ENCODE measurements at places on chromosomes 1 and 21. TPM values are rescaled to one million over a fixed set of nuclear protein-coding genes. Genes with fewer than 3 reads are reported as not detected.

HNRNPU gene
- polyA plus RNA-seq = 234 TPM

VSIG8 gene
- 0.11 TPM for polyA plus RNA-seq

NUDT4B gene
- polyA plus RNA-seq = not detected

GRCh38 chr21:28230559-28230958, 762.1 kb downstream of the LTN1 start:
- peak; percentile 48 for DNase-seq

- DNase-seq = no peak
These were observed 11.5 kb downstream of the ATPAF1 start for GRCh38 chr1:46656643-46657042.

- no peak for DNase-seq
These were observed 95.1 kb downstream of the BARHL2 start for GRCh38 chr1:90621986-90622385.

DNA sequence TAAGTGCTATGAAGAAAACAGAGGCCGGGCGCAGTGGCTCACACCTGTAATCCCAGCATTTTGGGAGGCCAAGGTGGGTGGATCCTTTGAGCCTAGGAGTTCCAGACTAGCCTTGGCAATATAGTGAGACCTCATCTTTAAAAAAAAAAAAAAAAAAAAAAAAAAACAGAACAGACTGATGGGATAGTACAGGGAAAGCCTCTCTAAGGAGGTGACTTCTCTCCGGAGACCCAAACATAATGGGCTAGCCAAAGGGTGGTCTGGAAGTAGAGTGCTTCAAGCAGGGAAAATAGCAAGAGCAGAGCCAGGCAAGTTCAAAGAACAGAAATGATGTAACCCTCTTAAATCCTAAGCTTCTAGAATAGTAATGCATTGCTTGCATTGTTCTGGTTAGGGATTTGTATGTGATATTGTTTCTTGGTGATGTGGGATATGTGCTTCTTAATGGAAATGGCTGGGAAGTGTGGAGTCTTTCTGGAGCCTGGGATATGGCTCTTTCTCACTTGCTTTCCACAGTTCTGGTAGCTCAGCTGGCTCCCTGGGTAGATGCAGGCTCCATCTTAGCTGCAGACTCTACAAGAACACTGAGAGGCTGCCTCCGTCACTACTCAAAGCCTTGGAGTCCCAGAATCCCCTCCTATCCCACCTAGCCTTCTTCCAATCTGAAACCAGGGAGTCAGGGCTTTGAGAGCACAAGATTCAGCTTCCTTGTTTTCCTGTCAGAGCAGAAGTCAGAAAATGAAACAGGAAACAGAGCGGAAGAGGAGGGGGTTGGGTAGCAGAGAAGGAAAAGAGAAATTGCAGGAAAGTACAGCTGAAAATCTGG, 1.9 kb upstream of the PIGV start:
- no peak for DNase-seq

DNA sequence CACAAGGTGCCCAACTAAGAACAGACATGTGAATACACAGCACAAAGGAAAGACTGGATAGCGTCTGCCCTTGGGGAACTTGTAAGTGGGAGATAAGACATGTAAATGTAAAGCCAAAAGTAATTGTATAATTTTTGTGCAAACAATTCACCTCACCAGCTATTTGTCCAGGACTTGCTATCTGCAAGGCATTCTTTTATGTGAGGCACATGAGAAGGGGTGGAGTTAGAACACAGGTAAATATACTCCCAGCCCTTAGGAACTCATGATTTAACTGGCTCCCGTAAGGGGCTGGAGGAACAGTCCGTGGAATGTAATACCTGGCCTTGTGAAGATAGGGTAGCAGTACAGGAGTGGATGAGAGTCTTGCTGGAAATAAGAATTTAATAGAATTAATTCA, 61.3 kb downstream of the CDK18 start:
- no peak for DNase-seq

GRCh38 chr1:10398734-10399443, at the start of gene PGD:
Gene PGD (plus strand): TSS chr1:10399064. CDS start chr1:10399118, 54 bp downstream.
- DNase-seq = peak; percentile 94

DNA sequence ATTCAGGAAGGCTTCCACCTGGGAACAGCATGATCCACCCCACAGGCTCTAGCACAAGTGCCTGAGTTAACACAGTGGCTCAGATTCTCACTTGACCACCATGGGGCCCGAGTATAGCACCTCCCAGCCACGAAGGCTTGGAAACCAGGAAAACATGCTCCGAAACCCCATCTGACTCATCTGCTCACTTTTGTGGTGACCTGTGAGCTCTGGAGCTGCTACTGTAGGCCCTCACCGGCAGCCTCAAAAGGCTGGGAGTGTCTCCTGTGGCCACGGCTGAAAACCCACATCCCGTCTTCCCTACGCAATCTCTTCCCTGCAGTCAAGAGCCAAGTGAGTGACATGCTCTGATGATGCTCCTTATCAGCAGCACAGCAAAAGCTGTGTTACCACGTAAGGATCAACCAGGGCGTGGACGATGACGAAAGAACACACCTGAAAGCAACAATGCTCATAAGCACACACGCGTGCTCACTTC, 81.4 kb downstream of the TGFBR3 start:
- peak; percentile 94 for DNase-seq

DNA sequence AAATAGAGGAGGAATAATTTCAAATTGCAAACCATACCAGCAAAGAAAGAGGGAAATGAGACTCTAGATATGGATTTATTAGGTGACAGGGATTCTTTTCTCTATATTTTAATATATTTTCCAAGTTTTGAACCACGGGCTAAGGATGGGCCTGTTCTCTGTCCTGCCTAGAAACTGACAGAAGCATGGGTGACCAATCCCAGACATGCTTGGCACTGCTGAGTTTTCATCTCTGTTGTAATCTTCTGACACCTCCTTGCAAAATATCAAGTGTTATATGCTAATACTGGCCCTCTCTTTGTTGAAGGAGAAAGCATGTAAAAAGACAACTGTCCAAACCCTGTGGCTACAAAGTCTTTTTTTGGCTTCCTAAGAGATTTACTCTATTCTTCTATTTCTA, 774 bp upstream of the ANGPTL7 start:
- DNase-seq = no peak

DNA sequence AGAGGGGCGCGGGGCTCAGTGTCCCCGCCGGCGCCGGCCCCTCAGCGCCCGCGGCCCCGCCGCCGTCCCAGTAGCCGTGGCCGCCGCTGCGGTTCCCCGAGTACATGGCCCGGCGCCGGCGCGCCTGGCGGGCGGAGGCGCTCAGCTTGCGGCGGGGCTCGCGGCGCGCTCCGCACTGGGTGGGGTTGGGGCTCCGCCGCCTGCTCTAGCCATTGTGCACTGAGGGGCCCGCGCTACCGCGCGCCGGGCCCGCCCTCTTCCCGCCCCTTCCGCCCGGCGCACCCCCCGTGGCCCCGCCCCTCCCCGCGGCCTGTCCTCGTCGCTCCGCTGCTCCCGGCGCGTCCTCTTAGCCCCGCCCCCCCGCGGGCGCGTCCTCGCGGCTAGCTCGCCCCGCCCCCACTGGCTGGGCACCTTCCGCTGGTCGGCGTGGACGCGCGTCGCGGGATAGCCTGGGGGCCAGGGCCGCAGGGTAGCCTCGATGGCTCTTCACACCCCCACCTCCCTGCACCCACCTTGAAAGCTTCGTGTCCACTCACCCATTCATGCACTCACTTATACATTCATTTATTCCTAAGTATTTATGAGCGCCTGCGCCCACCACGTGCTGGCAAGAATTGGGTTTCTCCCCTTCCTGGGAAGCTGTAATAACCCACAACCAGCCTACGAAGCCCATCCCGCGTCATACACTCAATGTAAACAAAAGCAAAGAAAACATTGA, at the start of the genes CHML and OPN3:
CHML (minus strand) TSS at position 221 of the 718 bp plus-strand sequence. CDS start 4,603 bp downstream, outside the sequence.
OPN3 (minus strand) TSS at position 221 of the 718 bp plus-strand sequence; CDS start at position 106, 115 bp downstream.
- DNase-seq = peak; percentile 61

DNA sequence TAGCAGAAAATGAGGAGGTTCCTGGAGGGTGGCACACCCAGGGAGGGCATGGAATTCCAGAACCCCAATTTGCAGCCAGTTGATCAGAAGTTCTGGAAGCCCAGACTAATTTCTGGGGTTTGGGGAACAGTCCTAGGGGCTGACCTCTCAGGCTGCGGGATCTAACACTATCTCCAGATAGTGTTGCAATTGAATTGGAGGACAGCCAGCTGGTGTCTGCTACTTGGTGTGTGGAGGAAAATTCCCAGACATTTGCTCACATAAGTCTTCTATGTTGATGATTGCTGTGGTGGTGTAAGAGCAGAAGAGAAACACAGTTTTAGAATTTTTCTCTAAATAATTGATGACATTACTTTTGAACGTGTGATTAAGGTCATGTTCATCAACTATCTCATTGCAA, 154.3 kb upstream of the RNPC3 start:
- peak; percentile 57 for DNase-seq

DNA sequence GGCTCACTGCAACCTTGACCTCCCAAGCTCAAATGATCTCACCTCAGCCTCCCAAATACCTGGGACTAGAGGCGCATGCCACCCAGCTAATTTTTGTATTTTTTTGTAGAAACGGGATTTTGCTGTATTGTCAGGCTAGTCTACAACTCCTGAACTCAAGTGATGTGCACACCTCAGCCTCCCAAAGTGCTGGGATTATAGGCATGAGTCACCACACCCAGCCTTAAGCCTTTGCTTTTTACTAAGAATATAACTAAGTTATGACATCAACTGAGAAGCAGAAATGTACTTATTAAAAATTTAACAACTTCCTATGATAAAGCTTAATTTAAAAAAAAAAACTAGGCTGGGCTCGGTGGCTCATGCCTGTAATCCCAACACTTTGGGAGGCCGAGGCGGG, 8.9 kb upstream of the LSS start:
- DNase-seq = no peak

- DNase-seq = no peak
These were observed 128.8 kb upstream of the RAVER2 start for GRCh38 chr1:64616039-64616438.

- DNase-seq = no peak
These were observed 23.7 kb downstream of the SLC35A3 start for GRCh38 chr1:99993468-99993845.

DNA sequence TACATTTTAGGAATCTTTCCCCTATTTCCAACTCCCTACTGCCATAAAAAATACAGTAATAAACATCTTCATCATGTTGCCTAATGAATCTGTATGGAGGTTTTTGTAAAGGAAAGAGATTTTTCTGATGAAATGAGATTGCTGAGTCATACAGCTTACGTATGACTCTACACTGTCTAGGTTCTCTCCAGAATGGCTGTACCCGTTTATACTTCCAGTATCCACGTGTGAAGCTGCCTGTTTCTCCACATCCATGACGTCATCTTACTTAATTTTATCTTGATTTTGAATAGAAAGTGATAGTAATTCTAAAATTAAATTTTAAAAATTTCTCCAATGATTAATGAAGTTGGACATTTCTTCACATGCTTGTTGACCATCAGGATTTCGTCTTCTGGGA, 103.7 kb downstream of the COQ8A start:
- DNase-seq = peak; percentile 1

GRCh38 chr1:199685369-199685768, 342.1 kb upstream of the NR5A2 start:
- peak; percentile 42 for DNase-seq

DNA sequence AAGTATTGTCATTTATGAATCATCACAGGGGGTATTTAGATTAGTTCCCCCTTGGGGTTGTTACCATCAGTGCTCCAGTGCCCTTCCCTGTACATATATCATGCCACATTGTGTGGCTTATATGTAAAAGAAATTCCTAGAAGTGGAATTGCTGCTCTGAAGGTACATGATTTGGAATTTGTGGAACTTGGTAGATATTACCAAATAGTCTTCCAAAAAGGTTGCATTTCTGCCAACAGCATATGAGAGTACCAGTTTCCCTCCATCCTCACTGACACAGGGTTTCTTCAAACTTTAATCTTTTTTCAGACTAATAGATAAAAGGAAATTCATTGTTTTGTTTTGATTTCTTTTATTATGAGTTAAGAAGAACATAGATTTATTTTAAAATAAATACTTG, 41.3 kb downstream of the AKNAD1 start:
- DNase-seq = no peak

GRCh38 chr1:119808972-119809550, 2.2 kb downstream of the REG4 start:
- no peak for DNase-seq

PLEKHM2 gene
- polyA plus RNA-seq = 37.6 TPM

MIXL1 gene
- 0.07 TPM for polyA plus RNA-seq

DNA sequence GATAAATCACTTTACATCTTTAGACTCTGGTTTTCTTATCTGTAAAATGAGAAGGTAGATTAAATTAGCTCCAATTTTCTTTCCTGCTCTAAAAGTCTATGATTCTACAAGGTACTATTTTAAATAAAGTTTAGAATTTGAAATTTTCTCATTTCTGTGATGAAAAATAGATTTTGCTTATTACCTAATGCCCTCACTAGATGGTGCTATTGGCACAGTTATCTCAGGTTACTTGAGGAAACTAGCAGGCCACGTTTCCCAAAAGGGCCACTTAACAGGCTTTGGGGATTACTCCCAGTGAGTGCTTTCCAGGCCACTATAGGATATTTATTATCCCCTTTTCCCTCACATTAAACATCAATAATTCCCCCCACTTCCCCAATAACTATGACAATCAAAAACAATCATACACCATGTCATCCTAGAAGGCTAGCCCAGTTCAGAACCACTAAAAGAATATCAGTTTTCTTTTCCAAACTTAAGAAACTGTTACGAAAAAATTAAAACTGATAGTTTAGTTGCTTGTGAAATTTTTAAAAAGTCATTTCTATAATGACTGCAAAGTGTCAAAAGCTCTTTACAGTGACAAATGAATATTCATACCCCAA, 30.6 kb downstream of the OMA1 start:
- DNase-seq = peak; percentile 42

NMNAT2 gene
- polyA plus RNA-seq = 0.09 TPM

GRCh38 chr1:114986286-114986685, 43.3 kb upstream of the TSHB start:
- peak; percentile 49 for DNase-seq

LEFTY1 gene
- polyA plus RNA-seq = not detected

DNA sequence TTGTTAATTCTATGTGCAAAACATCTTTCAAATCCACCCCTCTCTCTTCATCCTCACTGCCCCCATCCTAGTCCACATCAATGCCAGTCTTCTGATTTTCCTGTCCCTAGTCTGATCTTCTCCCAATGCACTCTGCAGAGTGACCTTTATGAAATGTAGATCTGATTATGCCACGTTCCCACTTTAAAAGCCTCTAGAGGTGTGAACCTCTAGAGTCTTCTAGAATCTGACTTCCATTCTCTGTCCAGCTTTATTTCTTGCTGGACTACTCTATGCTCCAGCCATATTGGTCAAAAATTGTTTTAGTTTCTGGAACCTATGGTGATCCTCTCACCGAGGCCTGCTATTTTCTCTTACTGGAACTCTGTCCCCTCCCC, 32.5 kb downstream of the ZNF648 start:
- no peak for DNase-seq

ERG gene
- 0.12 TPM for polyA plus RNA-seq
